ENCODE measurements at places on chromosomes 5 and 9.
A peak's percentile ranks its signal among the peaks of the same experiment; 100 is the strongest.

DNA sequence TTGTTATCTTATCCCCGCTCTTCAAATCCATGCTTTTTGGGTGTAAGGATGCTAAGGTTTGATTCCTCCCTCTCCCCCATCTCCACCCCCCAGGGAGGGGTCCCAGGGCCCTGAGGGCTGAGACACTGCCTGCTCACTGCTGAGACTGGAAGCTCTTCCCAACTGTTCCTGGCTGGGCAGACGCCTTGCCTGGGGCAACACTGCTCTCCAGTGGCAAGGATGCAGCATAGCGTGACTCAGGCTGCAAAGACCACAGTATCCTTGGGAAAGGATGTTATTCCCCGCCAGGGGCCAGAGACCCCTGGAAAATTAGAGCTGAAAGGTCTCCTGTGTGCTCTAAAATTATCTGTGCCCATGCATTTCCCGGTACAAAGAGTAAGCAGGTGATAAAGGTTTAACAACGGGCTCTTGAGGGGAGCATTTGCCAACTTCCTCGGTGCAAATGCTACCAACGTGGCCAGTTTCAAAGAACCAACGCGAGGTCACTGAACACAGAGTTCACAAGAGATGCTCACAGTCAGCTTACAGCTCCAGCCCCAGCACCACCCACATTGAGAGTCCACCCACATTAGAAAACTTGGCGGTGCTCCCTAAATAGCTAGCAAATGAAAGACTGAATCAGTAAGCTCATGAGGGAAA lies 271.9 kb downstream of the NSG2 start:
- DNase-seq: peak; percentile 20

GRCh38 chr9:20838218-20838617 lies 154.2 kb downstream of the FOCAD start:
- DNase-seq: no peak

DNA sequence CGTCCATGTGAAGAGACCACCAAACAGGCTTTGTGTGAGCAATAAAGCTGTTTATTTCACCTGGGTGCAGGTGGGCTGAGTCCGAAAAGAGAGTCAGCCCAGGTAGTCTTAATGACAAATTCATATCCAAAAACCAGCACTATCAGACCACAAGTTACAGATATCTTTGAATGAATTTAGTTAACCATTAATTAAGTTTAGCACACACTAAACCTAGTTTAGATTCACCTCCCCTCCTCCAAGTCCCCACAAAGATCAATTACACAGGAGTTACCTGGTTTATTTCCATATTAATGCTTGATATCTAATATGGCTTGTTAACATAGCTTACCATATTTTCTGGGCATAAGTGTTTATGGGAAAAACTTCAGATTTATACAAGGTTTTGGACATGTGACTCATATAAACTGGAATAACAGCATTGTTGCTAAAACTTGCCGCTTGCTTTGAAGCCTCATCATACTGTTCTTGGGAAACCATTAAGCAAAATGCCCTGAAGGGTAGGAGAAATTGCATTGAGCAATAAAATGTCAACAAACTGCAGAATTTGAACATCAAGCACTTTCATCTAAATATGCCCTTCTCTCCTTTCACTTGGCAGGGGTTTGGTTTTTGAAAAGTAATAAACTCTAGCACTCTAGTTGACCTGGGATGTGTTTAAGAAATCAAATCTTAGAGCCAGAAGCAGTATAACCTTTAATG lies 166.9 kb downstream of the SNCAIP start:
- peak; percentile 24 for DNase-seq

- no peak for DNase-seq
Measured at GRCh38 chr9:117030254-117030768, 343.2 kb downstream of the TRIM32 start.

GRCh38 chr5:72510610-72511181 lies 3.5 kb upstream of the ZNF366 start:
- no peak for DNase-seq

- no peak for DNase-seq
Measured at GRCh38 chr9:14331120-14331519, 17.2 kb upstream of the NFIB start.

DNA sequence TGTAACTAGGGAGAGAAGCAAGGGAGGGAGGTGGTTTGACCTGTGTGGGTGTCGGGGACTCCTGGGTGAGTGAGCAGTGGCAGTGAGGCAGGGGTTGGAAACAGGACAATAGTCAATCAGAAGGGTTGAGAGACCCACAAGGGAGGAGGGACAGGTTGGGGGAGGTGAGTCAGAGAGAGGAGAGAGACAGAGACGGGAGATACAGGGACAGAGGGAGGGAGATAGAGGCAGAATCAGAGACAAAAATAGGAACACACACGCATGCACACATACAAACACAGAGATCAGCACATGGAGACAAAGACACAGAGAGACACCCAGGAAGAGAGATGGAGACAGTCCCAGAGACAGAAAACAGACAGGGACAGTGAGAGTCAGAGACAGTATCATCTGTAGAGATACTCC lies 39.3 kb upstream of the PTGS1 start:
- no peak for DNase-seq

GRCh38 chr5:154345255-154345952 lies 100.4 kb upstream of the SAP30L start:
- DNase-seq: no peak

GRCh38 chr9:72276429-72276828 lies 88.6 kb downstream of the ZFAND5 start:
- DNase-seq: no peak

DNA sequence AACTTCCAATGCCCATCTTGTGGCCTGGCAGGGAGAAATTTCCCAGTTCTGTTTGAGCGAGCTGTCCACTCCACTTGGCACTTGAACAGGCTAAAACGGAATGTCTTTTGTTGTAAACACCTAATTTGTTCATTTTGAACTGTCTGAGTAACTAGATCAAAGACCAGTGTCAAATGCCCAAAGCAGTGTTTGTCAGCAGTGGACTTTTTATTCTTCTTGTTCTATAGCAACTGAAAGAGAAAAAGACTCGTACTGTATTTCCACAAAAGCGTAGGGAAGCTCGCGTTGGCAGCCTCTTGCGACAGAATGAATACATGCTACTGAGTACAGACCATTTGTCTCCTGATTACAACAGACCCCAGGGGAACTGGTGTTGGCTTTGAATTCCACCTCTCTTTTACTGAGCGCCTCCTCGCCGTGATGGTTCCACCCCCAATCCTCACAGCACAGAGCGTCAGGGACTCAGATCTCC lies 601.8 kb upstream of the ZNF608 start:
- DNase-seq: no peak

DNA sequence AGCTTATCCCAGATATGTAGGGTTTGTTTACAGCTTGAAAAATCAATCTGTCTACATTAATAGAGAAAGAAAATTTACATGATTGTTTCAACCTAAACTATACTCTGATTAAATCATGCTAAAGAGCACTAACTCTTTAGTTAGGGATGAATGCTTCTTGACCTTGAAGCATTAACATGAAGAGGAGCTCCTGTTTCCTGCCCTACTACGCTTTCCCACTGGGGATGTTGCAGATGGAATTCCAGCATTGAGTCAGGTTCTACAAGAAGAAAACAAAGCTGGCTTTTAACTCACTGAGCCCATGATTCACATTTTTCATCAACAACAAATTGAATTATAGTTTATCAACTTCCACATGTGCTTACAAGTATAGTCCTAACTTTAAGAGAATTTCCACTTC lies 471.3 kb downstream of the TMEM232 start:
- DNase-seq: no peak

GRCh38 chr5:140926443-140927227 lies 536 bp downstream of the PCDHAC1 start:
- peak; percentile 89 for DNase-seq

DNA sequence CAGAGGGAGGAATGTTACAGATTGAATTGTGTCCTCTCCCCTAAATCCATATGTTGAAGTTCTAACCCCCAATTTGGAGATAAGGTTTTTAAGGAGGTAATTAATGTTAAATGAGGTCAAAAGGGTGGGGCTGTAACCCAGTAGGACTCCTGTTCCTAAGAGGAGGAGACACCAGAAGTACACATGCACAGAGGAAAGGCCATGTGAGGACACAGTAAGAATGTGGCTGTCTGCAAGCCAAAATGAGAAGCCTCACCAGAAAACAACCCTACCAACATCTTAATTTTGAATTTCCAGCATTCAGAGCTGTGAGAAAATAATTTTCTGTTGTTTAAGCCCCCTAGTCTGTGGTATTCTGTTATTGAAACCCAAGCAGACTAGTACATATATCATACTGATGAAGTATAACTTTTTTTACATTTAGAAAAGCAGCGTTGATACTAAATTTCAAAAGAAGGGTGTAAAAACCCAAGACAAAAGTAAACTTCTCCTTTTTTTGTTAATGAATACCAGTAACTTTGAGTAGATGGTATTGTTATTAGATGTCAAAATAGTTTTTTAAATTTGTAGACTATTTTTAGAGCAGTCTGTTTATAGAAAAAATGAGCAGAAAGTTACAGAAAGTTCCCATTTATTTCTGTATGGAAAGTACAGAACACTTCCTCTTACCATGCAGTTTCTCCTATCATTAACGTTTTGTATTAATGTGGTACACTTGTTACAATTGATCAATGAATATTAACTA lies 25.1 kb downstream of the RNF180 start:
- DNase-seq: no peak

- no peak for DNase-seq
Measured at GRCh38 chr5:95673081-95673480, 9.7 kb downstream of the SPATA9 start.

- no peak for DNase-seq
Measured at GRCh38 chr9:115413766-115414382, 295.9 kb upstream of the TNC start.

DNA sequence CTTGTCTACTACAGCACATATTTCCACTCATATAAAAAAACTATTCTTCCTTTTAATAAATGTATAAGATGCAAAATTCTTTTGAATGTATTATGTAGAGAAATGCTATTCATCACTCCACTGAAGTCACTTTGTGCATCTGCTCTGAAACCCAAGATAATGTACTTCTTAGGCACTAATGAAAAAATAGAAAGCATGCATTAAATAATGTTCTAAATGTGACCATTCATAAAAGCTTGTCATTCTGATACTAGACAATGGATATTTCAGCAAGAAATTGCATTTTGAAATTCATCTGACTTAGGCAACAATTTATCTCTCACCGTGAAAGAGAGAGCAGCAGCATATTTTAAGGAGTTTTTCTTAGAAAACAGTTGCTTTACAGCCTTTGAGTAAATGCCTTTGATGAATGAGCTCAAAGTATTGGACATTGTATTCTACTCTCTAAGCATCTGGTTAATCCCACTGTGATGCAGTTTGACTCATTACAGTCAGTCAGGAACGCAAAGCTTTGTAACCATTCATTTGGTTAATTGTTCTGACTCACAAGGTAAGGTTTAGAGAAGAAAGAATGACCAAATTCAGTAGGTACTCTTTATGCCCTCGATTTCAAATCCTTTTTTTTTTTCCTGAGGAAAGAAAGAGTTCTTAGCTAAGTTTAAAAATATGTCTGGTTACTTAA lies 2233.8 kb upstream of the C9orf72 start:
- DNase-seq: no peak

GRCh38 chr9:36471359-36471758 lies 71.3 kb upstream of the RNF38 start:
- no peak for DNase-seq

DNA sequence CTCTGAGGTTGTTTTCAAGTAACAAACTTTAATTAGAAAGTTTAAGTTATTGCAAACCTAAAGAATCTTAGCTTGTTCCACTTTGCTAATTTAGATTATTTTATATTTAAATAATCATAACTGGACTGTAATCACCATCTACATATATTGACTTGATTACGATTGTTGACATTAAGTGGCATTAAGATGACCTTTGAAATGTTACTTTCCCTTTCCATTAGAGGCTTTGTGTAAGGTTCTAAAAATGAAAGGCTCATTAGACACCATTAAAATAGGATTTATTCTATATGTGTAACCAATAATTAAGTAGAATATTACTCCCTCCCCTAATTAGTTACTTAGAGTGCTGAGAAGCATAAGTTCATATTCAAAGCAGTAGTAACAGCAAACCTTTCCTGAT lies 358.1 kb downstream of the GLIS3 start:
- peak; percentile 11 for DNase-seq

DNA sequence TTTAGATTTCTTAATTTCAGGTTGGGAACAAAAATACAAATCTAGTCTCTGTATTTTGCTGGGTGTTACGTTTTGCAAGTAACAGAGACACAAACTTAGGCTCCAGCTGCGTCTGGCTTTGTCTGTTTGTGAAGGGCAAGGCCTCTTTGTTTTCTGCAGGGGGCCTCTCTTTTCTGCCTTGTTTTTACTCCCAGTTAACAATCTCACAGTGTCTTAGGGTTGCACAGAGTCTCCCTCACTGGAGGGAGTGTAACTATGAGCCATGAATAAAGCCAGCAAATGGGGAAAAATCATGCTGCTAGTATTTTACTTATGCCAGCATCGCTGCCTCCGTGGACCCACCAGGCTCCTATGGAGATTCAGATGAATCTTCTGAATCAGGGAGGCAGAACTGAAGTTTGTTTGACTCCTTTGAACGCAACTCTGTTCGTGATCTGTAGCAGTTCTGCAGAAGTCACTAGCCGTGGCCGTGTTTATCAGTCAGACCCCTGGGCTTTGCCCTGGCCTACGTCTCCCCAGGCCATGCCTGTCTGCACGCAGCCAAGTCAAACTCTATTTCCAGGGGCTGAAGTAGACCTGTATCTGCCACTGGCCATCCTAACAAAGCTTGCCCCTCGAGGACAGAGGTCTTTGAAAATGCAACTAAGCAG lies 77.2 kb downstream of the ATP10B start:
- peak; percentile 2 for DNase-seq

DNA sequence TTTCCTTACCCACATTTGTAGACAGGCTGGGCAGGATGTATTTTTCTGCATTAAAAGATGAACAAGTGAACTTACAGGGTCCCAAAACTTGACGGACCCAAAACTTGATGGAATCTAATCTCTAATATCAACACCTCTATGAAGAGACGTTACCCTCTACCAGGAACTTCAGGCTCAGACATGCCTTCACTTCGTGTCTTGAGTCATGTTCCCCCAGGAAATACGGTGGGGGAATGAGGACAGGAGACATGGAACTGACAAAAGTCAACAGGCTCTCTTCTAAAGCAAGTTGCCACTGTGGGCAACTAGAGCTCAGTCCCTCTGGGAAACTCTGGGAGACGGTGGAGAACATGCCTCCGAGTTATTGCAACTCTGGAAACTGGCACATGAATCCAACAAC lies 196.1 kb downstream of the PAPPA start:
- DNase-seq: no peak

DNA sequence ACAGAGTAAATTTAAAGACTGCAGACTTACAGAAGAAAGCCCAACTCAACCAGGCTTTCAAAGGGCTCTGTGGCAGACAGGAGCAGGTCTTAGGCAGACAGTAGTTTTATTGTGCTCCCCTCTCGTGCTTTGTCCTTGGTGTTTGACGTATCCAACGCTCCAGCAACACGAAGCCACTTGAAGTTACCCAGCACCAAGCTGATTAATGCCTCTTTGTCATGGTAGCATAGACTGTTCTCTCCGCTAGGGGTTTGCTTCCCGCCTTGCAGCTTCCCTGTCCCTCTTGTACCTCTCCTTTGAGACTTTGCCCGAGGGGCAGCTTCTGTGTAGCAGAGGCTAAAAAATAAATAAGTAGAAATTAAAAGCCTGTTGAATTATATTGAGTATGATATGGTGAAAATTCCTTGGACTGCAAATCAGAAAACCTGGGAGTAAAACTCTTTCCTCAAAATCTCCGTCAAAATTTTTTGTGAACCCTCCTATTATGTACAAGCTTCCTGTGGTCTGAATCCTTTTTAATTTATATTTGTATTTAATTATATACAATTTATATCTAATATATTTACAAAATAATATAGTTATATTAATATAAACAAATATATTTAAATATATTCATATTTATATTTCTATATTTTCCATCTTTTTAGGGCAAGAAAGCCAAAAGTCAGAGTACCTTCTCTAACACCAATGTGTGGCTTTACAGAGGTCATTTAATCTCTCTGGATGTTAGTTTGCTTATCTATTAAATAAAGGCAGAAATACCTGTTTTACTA lies 405.4 kb downstream of the DMAC1 start:
- no peak for DNase-seq

Measured in NCI-H1417 (cell line).